ENCODE measurements at places on chromosomes 5 and 9. TPM values are rescaled to one million over a fixed set of nuclear protein-coding genes. Genes with fewer than 3 reads are reported as not detected.

PCDHB1 gene
- not detected for total RNA-seq

SCGB3A2 gene
- not detected for total RNA-seq

TYRP1 gene
- total RNA-seq = not detected

EGFLAM gene
- total RNA-seq = not detected

ACOT12 gene
- not detected for total RNA-seq

HMCN2 gene
- total RNA-seq = 0.04 TPM

PCDHGA11 gene
- 0.06 TPM for total RNA-seq

CCL27 gene
- total RNA-seq = 0.22 TPM

SH3GL2 gene
- 0.17 TPM for total RNA-seq

ARID3C gene
- not detected for total RNA-seq

OR1J2 gene
- not detected for total RNA-seq

LCNL1 gene
- total RNA-seq = not detected

TMEM215 gene
- total RNA-seq = not detected

PAEP gene
- total RNA-seq = not detected

TMC1 gene
- 0.20 TPM for total RNA-seq

CCDC152 gene
- not detected for total RNA-seq

ADGRD2 gene
- not detected for total RNA-seq

ENHO gene
- 1.9 TPM for total RNA-seq

MYMK gene
- not detected for total RNA-seq

TAL2 gene
- total RNA-seq = 0.32 TPM

RNF208 gene
- total RNA-seq = 2.0 TPM

SPINK4 gene
- not detected for total RNA-seq

OSMR gene
- total RNA-seq = 80.4 TPM

TEX48 gene
- total RNA-seq = not detected

TTC33 gene
- 8.5 TPM for total RNA-seq

SH3GLB2 gene
- 49.3 TPM for total RNA-seq

NPR2 gene
- total RNA-seq = 4.6 TPM

GNA14 gene
- not detected for total RNA-seq

GNAQ gene
- total RNA-seq = 8.5 TPM

OLFML2A gene
- 21.6 TPM for total RNA-seq

CDC42SE2 gene
- 32.3 TPM for total RNA-seq

RNF224 gene
- not detected for total RNA-seq

PCDHGA9 gene
- total RNA-seq = 0.04 TPM

STKLD1 gene
- 1.4 TPM for total RNA-seq

ZFP2 gene
- total RNA-seq = not detected

IRX4 gene
- 0.42 TPM for total RNA-seq

LNPEP gene
- total RNA-seq = 7.6 TPM

ZNF189 gene
- total RNA-seq = 8.4 TPM

CLIC3 gene
- total RNA-seq = 3.3 TPM

GFI1B gene
- not detected for total RNA-seq

DAB2IP gene
- total RNA-seq = 13.2 TPM
